ENCODE measurements at places on chromosomes 5 and 9. TPM values are rescaled to one million over a fixed set of nuclear protein-coding genes. Genes with fewer than 3 reads are reported as not detected.
A peak's percentile ranks its signal among the peaks of the same experiment; 100 is the strongest.

DNA sequence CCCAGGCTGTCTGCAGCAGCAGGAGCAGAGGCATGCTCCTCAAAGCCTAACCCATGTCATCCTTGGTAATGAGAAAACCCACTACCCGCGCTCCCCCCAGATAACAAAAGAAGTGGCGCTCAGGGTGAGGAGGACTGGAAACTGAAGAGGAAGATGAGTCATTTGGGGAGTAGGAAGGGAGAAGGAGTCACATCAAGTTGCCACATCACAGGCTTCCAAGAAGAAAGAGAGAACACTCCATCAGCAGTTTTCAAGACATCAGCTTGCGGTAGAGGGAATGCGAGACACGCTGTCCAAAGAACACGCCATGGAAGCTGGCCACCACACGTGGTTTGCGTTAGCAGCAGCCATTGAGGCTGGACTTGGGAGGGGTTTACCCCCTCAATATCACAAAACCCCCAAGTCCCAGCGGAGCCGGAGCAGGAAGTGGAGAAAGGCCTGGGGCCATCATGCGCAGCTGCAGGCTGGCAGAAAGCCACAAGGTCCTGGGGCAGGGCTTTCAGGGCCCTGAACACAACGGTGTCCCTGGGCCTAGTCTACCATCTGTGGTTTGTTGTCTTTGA is 41.5 kb downstream of the SH3PXD2B start:
- no peaks in the 10 kb centered on the region for H3K27me3 ChIP-seq
- peak; percentile 86 for DNase-seq
- no peaks in the 10 kb centered on the region for H3K36me3 ChIP-seq
- H3K4me1 ChIP-seq, result peaks cover 43% of the 10 kb centered on the region

DNA sequence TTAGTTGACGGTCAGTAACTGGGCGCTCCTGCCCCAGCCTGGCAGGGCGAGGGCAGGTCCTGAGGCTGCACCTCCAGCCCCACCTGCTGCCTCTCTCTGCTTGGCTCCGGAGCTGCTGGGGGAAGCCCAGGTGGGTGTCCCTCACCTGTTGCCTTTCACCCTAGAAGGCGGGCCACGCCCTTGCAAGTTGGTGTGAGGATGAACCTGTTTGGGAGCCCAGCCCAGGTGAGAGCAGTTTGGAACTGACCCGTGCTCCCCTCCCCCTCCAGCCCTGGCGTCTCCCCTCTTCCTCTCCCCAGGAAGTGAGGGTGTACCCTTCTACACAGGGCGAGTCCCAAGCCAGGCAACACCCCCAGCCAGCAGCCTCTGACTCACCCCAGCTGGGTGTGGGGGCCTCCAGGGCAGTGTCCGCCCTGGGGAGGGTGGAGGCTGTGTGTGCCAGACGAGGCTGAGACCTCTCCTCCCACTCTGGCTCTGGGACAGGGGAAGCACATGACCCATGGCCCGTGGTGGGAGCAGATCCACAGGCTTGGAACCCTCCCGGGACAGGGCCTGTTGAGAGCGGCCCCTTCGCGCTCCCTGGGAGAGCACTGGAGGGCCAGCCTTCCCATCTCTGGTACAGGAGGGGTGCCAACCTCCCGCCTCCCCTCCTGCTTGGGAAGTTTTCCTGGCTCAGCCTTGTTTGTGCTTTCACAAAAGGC is 10.4 kb downstream of the LRRC8A start:
- peak overlapping the region; percentile 14 for H3K4me3 ChIP-seq
- H3K36me3 ChIP-seq, result peaks cover 44% of the 10 kb centered on the region
- peak; percentile 83 for DNase-seq
- H3K27me3 ChIP-seq, result no peaks in the 10 kb centered on the region
- peaks cover 32% of the 10 kb centered on the region for H3K4me1 ChIP-seq
- H3K27ac ChIP-seq, result peak overlapping the region; percentile 84

- H3K4me3 ChIP-seq, result no peak overlapping the region
- no peak overlapping the region for H3K27ac ChIP-seq
- H3K36me3 ChIP-seq, result no peaks in the 10 kb centered on the region
Observed at GRCh38 chr9:121711281-121711680, 59.8 kb downstream of the DAB2IP start.

GRCh38 chr9:1048231-1048619 is 1.9 kb upstream of the DMRT2 start:
- H3K4me3 ChIP-seq, result peak overlapping the region; percentile 49
- no peak for DNase-seq
- no peaks in the 10 kb centered on the region for H3K36me3 ChIP-seq
- no peak overlapping the region for H3K27ac ChIP-seq
- H3K27me3 ChIP-seq, result peaks cover 100% of the 10 kb centered on the region
- peaks cover 40% of the 10 kb centered on the region for H3K4me1 ChIP-seq

- DNase-seq, result no peak
- no peak overlapping the region for H3K4me3 ChIP-seq
- H3K4me1 ChIP-seq, result no peaks in the 10 kb centered on the region
- H3K27ac ChIP-seq, result no peak overlapping the region
- no peaks in the 10 kb centered on the region for H3K27me3 ChIP-seq
Observed at GRCh38 chr5:131641494-131641893, 6.5 kb upstream of the RAPGEF6 start.

The PCDHGC4 gene
- total RNA-seq, result 1.8 TPM

The LCN15 gene
- total RNA-seq, result not detected

GRCh38 chr9:134358662-134359319 is 32.5 kb downstream of the RXRA start:
- H3K27me3 ChIP-seq, result no peaks in the 10 kb centered on the region
- peak; percentile 85 for DNase-seq
- no peak overlapping the region for H3K27ac ChIP-seq
- H3K4me3 ChIP-seq, result no peak overlapping the region
- no peaks in the 10 kb centered on the region for H3K36me3 ChIP-seq

The ROR2 gene
- 5.5 TPM for total RNA-seq

DNA sequence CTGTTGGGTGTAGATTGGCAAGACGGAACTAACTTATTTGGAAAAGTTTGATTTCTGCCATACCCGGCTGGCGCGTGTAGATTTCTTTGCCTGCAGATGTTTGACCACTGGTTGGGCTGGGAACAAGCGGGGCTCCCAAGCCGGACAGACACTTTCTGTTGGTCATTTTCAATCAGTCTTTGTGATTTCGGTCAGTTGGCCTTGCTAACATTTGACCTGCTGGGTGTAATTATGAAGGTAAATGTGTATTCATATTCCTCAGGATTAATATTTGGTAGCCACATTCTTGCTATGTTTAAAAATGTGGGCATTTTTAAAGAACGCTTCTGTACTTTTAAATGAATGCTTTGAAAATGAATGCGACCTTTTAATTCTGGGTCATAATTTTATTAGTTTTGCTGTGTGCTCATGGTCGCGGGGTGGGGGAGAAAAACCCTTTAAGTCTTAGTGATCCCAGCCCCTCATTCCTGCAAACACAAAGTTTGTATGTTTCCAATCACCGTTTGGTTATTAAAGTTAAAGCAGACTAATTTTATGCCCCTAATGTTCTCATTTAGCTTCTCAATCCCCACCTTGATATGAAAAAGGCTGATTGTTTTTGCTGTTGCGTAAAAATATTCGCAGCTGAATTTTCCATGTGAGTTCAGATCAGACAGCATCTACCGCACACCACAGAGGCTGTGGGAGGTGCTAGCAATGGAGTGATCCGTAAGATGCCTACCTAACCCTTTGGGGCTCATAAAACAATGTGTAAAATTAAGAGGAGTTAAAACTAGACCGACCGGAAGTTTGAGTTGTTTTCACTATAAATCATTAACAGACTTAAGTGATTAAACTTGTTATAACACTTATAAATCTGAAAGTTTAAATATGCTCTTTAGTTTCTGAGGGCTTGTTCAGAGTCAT is 1.5 kb downstream of the RASGRF2 start:
- peak overlapping the region; percentile 56 for H3K4me3 ChIP-seq
- no peak for DNase-seq
- H3K4me1 ChIP-seq, result peaks cover 6% of the 10 kb centered on the region
- peak overlapping the region; percentile 63 for H3K27ac ChIP-seq

- peaks cover 10% of the 10 kb centered on the region for H3K27me3 ChIP-seq
- no peaks in the 10 kb centered on the region for H3K36me3 ChIP-seq
- no peak for DNase-seq
- no peak overlapping the region for H3K4me3 ChIP-seq
Observed at GRCh38 chr9:134937566-134938345, 20.0 kb upstream of the FCN1 start.

The SHLD3 gene
- 3.4 TPM for total RNA-seq

DNA sequence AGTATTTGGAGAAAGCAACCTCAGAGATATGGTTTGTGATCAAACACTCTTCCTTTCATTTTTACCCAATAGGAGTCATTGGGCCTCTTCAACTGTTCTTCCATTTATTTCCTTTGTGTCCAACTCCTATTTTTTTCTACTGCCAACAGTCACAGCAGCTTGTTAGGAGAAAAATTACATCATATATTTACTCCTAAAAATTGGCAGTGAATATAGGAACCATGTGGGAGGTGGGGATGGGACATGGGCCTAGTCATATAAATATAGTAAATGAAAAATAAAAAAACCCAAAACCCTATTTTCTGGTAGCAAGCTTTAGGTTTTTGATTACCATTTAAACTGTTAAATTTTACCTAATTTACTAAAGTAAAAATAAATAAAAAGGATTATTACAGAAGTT is 134.9 kb upstream of the MPDZ start:
- no peak for DNase-seq
- no peaks in the 10 kb centered on the region for H3K36me3 ChIP-seq
- H3K4me1 ChIP-seq, result peaks cover 5% of the 10 kb centered on the region

- no peaks in the 10 kb centered on the region for H3K4me1 ChIP-seq
- no peak for DNase-seq
- no peak within 1 kb of the TSS for H3K27ac ChIP-seq
- peaks cover 39% of the 10 kb centered on the region for H3K27me3 ChIP-seq
- H3K36me3 ChIP-seq, result no peaks in the 10 kb centered on the region
Observed at GRCh38 chr5:16179511-16179935, at the start of gene MARCHF11. MARCHF11 (minus strand) TSS chr5:16179791; CDS start chr5:16179575, 216 bp downstream.

The REEP5 gene
- 108 TPM for total RNA-seq

DNA sequence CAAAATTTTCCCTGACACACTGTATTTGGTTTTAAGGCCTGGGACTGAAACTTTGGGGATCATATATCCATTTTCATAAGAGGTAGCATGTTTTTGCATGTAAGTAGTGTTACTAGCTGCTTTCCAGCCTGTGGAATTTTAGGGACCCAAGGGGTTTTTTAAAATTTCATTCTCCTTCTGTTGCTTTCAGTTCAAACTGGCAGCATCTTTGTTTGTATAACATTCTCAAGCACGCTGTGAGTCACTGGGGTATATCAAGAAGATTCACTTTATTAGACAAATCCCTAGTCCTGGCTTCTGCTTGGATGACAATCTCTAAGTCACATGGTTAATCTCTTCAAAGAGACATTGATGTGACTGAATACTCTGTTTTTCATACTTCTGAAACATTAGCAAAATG is 479.0 kb downstream of the CYLC2 start:
- no peaks in the 10 kb centered on the region for H3K36me3 ChIP-seq
- H3K4me1 ChIP-seq, result no peaks in the 10 kb centered on the region
- no peak for DNase-seq
- no peak overlapping the region for H3K4me3 ChIP-seq
- no peak overlapping the region for H3K27ac ChIP-seq

The GGTA1 gene
- 9.5 TPM for total RNA-seq

The FAM163B gene
- total RNA-seq, result not detected

The NR2F1-AS1 gene
- 16.2 TPM for total RNA-seq

The FOXI1 gene
- not detected for total RNA-seq

DNA sequence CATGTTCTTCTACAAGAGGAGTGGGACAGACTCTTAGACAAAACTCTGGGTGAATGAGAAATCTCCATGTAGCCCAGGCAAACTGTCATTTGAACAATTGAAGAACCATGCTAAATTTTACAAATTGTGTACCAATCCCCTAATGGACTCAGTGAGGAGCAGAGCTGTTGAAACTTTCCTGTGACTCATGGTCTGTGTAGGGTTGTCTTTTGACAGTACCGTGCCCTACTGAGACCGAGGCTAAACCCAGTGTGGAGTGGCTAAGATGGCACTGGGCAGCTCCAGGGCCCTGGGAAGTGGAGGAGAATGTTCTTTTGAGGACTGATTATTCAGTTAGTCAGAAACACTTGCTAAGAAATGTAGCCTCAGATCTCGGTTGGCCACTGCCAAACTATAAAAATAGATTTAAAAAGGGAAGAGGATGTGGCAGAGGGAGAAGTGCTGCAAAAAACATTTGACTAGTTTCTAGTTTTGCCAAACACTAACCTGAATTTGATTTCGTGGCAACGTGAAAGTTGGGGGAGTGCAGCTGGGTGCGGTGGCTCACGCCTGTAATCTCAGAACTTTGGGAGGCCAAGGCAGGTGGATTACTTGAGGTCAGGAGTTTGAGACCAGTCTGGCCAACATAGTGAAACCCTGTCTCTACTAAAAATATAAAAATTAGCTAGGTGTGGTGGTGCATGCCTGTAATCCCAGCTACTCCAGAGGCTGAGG is 24.7 kb downstream of the POU4F3 start:
- H3K36me3 ChIP-seq, result no peaks in the 10 kb centered on the region
- H3K4me3 ChIP-seq, result no peak overlapping the region
- peaks cover 6% of the 10 kb centered on the region for H3K27me3 ChIP-seq
- H3K27ac ChIP-seq, result no peak overlapping the region
- no peaks in the 10 kb centered on the region for H3K4me1 ChIP-seq

DNA sequence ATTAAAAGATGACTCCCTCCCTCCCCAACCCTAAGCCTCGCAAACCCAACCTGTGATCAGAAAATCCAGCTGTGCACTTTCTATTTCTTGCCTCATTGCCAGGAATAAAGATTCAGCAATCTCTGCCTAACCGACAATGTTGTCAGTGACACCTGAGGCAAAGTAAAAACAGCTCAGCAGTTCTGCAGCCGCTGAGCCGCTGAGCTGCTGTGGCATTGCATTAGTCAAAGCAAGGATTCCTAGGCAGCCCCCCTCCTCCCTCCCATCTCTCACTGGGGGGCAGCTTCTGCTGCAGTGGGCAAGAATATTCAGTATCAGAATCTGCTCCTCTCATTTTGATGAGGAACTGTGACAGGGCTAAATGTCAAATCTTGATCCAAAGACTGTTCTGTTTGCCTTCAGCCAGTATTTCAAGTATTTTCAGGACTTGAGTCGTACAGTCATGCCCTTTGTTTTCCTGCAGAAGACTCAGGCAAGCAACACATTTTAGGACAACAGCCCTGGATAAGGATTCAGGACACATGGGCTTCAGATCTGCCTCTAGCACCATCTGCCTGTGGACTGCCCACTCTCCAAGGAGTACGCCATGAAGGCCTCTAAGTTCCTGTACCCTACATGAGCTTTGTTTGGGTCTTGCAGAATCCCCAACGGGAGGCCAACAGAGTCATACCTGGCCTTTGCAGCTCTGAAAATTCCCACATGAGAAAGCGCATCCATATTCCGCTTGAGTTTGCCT is 41.1 kb upstream of the DAP start:
- no peaks in the 10 kb centered on the region for H3K27me3 ChIP-seq
- no peak overlapping the region for H3K27ac ChIP-seq
- no peak for DNase-seq
- H3K36me3 ChIP-seq, result no peaks in the 10 kb centered on the region
- H3K4me3 ChIP-seq, result no peak overlapping the region
- no peaks in the 10 kb centered on the region for H3K4me1 ChIP-seq

The SLC45A2 gene
- total RNA-seq, result not detected

The OLFM1 gene
- total RNA-seq, result 26.0 TPM

GRCh38 chr9:81565144-81565543 is 124.2 kb downstream of the TLE1 start:
- DNase-seq, result no peak
- H3K36me3 ChIP-seq, result no peaks in the 10 kb centered on the region
- H3K4me3 ChIP-seq, result no peak overlapping the region
- no peak overlapping the region for H3K27ac ChIP-seq
- no peaks in the 10 kb centered on the region for H3K4me1 ChIP-seq
- H3K27me3 ChIP-seq, result peaks cover 3% of the 10 kb centered on the region

GRCh38 chr5:134046801-134047686 is 42.3 kb upstream of the VDAC1 start:
- H3K27ac ChIP-seq, result no peak overlapping the region
- no peaks in the 10 kb centered on the region for H3K36me3 ChIP-seq
- DNase-seq, result no peak
- H3K27me3 ChIP-seq, result no peaks in the 10 kb centered on the region

GRCh38 chr5:66655395-66656324 is 59.5 kb downstream of the MAST4 start:
- H3K4me1 ChIP-seq, result no peaks in the 10 kb centered on the region
- H3K4me3 ChIP-seq, result no peak overlapping the region
- H3K27me3 ChIP-seq, result no peaks in the 10 kb centered on the region
- no peak overlapping the region for H3K27ac ChIP-seq
